ENCODE measurements at places on chromosomes 5 and 9.

GRCh38 chr9:97779608-97780007, 73.4 kb upstream of the FOXE1 start:
- no peak for DNase-seq

DNA sequence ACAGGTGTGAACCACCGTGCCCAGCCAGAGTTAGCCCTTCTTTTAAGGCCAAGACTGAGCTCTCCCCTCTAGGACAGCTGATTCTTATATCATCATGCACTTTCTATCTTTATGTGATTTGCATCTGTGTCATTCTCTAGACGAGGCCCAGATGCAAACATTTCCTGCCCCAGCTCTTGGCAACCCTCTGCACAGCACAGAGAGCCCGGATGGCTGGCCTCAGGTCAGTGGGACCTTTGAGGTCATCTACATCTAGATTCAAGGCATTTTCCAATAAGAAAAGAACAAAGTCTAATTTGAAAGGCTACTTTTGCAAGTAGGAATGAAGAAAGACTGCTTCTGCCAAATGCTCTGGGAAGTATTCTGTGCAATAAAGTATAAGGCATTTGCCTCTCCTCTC, 109.0 kb upstream of the DAB2 start:
- no peak for DNase-seq

DNA sequence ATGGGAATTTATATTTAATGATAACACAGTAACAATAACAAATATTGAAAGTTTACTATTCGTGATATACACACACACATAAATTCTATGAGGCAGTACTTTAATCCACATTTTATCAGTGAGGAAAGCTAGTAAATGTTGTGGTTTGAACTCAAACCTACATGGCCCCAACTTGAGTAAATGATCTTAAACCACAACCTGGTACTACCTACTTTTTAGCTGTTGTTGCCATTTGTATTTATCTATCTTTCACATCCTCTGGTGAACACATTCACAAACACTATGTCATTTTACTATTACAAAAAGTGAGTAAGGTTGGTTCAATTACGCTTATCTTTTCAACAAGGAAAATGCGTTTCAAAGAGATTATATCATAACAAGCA, 186.1 kb downstream of the SMC2 start:
- DNase-seq: no peak

DNA sequence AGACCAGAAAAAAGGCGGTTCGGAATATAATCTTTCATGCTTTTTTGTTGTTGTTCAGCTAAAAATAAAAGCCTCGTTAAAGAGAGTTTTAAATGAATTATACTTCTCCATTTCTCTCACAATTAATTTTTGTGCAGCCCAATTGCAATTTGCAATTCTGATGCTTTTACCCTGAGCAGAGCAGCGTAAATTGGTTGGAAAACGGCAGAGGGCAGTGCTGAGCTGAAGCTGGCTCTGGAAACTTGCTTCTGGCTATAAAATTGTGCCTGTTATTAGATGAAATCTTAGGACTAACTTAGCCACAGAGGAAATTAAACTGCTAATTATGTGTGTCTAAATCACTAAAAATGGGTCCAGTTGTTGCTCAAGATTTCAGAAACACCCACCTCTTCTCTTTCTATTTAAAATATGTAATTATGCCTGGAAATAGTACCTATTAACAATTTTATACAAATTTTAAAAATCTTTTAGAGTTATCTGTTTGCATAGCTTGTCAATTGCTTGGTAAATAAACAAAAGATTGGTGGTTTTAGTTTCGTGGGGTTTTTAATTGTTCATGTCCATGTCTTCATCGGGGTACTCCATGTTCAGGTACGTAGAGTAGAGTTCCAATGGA, 441.8 kb upstream of the TLE4 start:
- peak; percentile 54 for DNase-seq

- no peak for DNase-seq
These were observed 174.0 kb upstream of the SV2C start for GRCh38 chr5:75909223-75909622.

- peak; percentile 67 for DNase-seq
These were observed 311.7 kb upstream of the ZNF608 start for GRCh38 chr5:125057912-125058826.
